Caco-2 (cell line): ENCODE measurements at places on chromosomes 5 and 9. TPM values are rescaled to one million over a fixed set of nuclear protein-coding genes. Genes with fewer than 3 reads are reported as not detected.

- no peak for DNase-seq
Measured at GRCh38 chr5:63726496-63726895, 235.7 kb downstream of the HTR1A start.

GRCh38 chr5:79183617-79184016 is 52.3 kb upstream of the JMY start:
- DNase-seq = no peak

DNA sequence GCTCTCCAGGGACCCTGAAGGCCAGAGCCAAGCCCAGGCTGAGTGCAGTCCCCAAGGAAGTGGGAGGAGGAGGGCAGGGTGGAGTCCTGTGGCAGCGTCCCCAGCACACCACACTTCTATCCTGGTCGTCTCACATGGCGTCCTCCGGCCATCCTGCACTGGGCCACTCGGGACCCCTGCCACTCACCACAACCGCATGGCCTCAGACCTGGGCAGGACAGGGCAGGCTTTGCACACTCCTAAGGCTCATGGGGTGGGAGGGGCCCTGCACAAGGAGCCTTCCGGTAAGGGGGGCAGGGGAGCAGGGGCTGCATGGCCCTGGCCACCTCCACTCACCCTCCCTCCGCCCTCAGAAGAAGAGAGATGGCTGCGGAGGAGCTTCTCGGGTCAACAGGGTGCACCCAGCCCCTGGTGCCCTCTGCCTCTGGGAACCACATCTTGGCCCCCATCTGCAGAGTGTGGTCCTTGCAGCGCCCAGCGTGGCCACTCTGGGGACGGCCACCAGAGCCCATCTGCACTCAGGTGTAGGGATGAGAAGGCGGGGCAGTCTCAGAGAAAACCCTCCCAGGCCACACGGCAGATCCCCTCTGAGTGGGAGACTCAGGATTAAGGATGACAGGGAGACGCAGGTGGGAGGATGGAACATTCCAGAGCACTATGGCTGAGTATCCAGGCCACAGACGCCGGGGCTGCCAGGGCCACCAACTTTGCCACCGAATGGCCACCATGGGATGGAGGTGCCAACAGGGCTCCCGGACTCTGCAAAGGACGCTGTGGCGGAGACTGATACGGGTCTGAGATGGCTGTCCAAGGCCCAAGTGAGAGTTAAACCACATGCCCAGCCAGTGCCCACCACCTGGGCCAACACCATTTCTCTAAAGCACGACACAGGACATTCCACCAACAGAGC is 7.6 kb downstream of the TPPP start:
- no peak for DNase-seq

GRCh38 chr5:54862036-54862435 is 123.4 kb downstream of the ESM1 start:
- no peak for DNase-seq

Gene VLDLR
- 35.7 and 42.3 TPM in 2 replicates for total RNA-seq
